ENCODE measurements at places on chromosomes 7 and 10. TPM values are rescaled to one million over a fixed set of nuclear protein-coding genes. Genes with fewer than 3 reads are reported as not detected.

FUOM gene
- 17.5 TPM for total RNA-seq

- no peak for DNase-seq
These were observed 199.5 kb downstream of the GPAM start for GRCh38 chr10:111984057-111984456.

GRCh38 chr10:124180044-124180745, 86.8 kb upstream of the CHST15 start:
- DNase-seq = no peak

GRCh38 chr10:106775127-106775526, 389.4 kb downstream of the SORCS1 start:
- no peak for DNase-seq

DNA sequence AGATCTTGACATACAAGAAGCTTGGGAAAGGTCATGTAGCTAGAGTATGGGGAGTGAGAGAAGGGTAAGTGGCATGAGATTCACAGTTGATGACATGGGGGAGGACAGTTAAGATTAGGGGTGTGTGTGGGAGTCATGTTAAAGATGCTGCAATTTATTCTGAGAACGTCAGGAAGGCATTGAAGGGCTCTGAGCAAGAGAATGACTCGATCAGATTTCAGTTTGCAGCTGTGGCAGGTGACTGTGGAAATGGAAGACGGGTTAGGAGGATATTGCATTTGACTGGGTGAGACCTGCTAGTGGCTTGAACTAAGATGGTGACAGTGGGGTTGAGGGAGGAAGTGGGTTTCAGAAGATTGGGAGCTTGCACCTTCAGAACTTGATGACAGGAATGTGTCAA, 5.6 kb downstream of the CDC123 start:
- DNase-seq = no peak

DNA sequence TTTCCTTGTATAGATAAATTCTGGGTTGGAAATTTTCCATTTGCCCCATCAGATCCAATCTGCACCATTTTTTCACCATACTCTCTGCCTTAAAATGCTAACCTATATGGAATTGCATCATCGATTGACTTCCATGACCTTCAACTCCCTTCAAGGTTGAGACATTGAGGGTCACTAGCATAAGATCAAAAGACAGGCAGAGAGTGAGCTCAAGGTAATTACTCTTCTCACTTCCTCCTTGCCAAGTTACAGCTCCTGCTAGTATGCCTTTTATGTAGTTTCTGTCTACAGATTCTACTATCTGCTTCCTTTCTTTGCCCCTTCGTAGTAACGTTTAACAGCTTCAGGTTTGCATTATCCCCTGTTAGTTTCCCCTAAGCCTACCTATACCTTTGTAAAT, 1127.7 kb upstream of the LRRTM3 start:
- no peak for DNase-seq

DNA sequence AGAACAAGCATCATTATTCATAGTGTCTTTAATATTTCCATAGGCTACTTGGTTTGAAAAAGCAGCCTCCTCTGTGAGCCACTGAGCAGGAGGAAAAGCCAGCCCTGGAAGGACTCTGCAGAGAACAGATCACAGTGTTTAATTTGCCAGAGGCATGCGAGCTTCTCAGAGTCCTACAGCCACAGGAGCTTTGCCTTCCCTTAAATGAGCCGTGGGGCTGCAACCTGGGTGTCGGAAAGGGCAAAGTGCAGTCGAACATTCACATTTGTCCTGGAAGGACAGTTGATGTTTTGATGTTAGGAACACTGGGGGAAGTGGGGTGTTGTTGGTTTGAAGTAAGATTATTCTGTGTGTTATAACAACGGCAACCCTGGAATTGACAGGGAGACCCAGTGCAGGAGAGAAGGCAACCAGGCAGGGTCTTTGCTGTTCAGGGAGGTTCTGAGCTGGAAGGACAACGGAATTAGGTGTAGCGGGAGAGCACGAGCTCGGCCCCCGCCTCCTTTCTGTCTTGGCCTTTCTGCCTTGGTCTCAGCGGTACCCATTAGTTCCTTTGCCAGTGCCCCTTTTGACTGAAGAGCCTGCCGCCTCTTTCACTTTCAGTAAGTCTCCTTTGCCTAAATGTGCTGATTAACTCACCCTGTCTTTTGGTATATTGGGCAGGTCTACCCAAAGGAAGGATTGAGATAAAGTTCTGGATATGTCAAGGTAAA, 192.3 kb upstream of the PITRM1 start:
- no peak for DNase-seq

CCDC172 gene
- not detected for total RNA-seq

DNA sequence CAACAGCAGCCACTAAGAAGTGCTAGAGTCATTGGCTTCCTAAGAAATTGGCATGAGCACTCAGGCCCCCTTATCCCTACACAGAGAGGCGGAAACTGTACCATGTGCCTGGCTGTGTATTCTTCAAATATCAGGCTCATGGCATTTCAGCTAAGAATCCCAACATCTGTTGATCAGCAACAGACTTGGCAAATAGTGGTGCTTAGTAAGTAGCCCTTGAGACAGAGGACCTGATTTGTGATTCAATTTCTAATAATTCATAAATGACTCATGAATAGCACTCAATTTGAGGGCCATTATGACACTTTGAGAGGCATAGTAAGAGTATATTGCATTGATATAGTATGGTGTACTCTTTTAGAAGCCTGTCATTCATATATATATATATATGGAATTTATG, 309.1 kb downstream of the LRMDA start:
- DNase-seq = no peak

- DNase-seq = no peak
These were observed 603.5 kb downstream of the ARL4A start for GRCh38 chr7:13290975-13291374.

DNA sequence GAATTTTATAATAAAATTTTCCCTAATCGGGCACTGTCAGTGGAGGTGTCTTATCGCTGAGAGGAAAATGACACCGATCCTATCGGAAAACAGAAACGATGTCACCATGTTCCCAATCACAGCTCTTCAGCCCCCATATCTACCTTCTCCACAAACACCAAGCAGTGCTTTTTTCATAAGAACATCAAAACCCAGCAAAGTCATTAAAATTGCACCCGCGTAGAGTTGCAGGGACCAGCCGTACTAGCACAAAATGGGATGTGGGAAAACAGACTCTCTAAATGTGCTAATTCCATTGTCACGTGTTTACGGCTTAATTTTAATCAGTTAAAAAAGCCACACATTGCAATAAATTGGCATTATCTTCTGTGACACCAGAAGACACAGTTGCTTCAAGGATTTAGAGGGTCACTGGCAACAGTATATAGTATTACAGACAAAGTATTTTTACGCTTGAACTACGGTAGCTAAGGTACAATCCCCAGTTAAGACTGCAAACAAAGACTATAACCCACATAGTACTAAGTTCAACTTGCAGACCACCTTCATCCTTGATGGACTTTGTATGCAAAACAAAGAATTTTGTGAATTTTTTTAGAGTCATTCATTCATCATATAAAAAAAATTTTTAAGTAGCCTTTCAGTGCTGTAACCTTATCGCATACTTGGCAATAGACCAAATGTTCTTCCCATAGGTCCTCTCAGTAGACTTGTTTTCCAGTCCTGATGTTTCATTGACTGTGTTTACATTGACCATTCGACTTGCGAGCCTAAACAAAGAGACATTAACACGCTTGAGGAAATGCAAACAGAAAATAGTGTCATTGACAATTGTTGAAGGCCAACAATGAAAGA, 116.0 kb downstream of the VTI1A start:
- no peak for DNase-seq

DNA sequence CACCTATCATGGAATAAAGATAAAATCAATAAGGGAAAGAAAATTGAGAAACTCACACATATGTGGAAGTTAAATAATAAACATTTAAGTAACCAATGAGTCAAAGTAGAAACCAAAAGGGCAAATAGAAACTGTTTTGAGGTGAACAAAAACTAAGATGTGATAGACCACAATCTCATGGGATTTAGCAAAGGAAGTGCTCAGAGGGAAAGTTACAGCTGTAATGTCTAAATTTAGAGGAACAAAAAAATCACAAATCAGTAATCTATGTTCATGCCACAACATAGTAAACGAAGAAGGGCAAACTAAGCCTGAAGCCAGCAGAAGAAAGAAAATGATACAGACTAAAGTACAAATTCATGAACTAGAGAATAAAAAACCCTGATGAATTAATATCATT, 16.3 kb downstream of the CYP3A4 start:
- no peak for DNase-seq

IGFBP1 gene
- under 0.01 TPM for total RNA-seq

- peak; percentile 30 for DNase-seq
These were observed 37.5 kb downstream of the PLEKHA8 start for GRCh38 chr7:30065746-30066145.

- no peak for DNase-seq
These were observed 12.4 kb downstream of the CAMK2B start for GRCh38 chr7:44313016-44313415.

GRCh38 chr10:72765051-72765745, 73.3 kb downstream of the MCU start:
- no peak for DNase-seq

TRIL gene
- 4.5 TPM for total RNA-seq

GRCh38 chr7:44080118-44080517, 2.2 kb downstream of the POLM start:
- DNase-seq = no peak

DNA sequence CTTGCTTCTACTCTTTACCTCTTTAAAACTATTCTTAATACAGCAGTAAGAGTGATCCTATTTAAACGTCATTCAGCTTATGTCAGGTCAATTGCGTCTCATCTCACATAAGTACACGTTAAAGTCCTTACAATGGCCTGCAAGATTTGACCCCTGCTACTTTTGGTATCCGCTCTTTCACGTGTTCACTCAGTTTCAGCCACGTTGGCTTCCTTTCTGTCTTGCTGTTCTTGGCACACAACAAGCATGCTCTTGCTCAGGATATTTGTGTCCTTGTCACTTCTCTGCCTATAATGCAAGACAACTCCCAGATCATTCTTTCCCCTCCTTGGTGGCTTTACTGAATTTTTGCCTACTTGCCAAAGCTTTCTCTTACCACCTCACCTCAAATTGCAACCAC, 296.8 kb downstream of the PCLO start:
- no peak for DNase-seq

- no peak for DNase-seq
These were observed 347.9 kb downstream of the GRID1 start for GRCh38 chr10:86018735-86019058.

FAM24A gene
- not detected for total RNA-seq

- DNase-seq = no peak
These were observed 129.7 kb downstream of the RELN start for GRCh38 chr7:103859709-103860108.

DNA sequence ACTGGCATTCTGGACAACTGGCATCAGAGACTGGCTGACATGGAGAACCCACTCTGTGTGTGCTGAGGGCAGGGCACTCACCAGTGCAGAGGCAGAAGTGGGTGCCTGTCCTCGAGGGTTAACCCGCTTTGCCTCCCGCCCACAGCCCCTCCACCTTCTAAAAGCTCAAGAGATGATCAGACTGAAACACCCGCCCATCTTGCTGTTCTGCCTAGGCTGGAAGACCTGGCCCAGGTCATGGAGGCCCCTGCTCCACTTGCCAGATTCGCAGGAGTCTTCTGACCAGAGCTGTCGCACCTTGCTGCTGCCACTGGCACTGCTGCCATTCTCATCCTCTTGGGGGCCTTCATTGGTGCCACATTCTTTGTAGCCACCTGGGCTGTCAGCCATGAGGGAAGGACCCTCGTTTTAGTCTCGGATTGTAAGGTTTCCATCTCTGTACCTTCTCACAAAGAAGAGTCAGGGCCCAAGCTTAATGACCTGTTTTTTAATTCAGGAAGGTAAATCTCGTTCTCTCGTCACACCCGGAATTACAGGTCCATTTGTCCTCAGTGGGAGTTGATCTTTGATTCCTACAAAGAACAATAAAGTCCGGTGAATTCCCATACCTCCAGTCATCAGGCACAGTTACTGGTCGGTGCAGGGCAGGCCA, 1.9 kb downstream of the CYREN start:
- no peak for DNase-seq

CYP26A1 gene
- not detected for total RNA-seq

GRCh38 chr10:21961847-21962246, 41.7 kb downstream of the DNAJC1 start:
- no peak for DNase-seq

DNA sequence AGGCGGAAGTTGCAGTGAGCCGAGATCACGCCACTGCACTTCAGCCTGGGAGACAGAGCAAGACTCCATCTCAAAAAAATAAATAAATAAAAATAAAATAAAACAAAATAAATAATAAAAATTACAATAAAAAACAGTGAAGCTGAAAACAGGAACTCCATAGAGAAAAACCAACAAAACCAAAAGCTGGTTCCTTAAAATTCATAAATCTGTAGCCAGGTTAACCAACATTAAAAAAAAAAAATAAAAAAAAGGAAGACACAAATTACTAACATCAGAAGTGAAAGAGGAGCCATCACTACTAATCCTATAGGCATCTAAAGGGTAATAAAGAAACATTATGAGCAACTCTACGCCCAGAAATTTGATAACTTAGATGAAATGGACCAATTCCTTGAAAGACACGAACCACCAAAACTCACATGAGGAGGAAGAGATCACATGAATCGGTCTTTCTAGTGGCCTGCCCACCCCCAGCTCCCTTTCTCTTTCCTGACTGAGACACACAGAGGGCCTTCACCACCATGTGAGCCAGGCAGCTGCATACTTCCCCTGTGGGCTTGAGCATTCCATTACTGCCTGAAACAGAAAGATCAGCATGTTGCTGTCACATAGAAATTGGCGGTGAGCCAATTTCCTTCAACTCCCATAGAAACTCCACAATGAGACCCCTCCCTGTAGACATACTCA, 208.7 kb downstream of the MAD1L1 start:
- DNase-seq = no peak

NPSR1 gene
- total RNA-seq = not detected

ZKSCAN1 gene
- 42.7 TPM for total RNA-seq

GRCh38 chr7:14258861-14259260, 269.4 kb upstream of the ETV1 start:
- DNase-seq = no peak

DNA sequence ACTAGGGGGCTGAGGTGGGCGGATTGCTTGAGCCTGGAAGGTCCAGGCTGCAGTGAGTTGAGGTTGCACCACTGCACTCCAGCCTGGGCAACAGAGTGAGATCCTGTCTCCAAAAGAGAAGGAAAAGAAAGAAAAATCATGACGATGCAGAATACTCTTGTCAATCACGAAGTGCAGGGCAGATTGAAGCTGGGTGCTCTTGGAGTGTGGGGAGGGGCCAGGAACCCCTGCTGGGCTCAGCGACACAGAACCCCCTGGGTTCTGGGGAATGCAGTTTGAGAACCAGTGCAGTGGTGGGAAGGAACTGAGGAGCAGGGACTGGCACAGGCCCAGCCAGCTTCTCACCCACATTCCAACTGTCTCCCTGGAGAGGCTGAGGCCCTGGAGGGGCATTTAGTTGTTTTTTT, 10.8 kb upstream of the INTS1 start:
- no peak for DNase-seq

All from mammary epithelial cell (primary cell).